ENCODE measurements at places on chromosomes 7 and 10.

GRCh38 chr7:24720283-24720682 is 37.0 kb downstream of the GSDME start:
- DNase-seq: no peak

DNA sequence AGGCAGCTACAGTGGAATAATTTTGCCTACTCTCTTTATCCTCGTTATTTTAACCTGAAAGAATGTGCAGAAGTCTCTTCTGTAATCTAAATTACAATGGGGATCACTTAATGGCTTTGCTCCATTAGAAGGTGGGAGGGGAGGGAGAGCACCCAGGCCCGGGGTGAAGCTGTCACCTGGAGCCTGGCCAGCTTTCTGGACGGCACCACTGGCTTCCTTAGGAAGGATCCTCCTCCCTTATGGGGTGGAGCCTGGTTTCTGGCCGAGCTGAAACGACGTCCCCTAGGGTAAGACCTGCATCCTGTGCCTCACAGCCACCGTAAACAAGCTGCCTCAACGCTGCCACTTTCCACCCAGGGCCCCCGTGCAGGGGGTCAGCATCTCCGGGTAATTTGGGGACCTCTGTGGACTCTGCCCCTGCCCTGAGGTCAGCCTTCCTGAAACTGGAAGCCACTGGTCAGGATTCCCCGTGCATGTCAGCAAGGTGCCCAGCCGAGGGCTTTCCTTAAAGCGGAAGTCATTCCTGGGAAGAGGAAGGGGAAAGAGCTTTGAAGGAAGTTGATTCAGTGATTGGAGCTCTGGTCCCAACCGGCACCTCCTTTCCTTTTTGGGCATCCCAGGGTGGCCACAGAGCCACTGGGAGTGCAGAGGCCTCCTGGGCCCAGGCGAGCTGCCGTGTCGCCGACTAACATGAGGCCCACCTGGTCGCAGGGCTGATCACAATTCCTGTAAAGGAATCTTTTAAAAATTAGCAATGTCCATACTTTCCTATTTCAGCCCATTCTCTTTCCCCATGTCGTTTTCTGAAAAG is 569.1 kb downstream of the DNAJB6 start:
- DNase-seq: no peak

- DNase-seq: no peak
Measured at GRCh38 chr7:69811476-69812308, 213.4 kb downstream of the AUTS2 start.

DNA sequence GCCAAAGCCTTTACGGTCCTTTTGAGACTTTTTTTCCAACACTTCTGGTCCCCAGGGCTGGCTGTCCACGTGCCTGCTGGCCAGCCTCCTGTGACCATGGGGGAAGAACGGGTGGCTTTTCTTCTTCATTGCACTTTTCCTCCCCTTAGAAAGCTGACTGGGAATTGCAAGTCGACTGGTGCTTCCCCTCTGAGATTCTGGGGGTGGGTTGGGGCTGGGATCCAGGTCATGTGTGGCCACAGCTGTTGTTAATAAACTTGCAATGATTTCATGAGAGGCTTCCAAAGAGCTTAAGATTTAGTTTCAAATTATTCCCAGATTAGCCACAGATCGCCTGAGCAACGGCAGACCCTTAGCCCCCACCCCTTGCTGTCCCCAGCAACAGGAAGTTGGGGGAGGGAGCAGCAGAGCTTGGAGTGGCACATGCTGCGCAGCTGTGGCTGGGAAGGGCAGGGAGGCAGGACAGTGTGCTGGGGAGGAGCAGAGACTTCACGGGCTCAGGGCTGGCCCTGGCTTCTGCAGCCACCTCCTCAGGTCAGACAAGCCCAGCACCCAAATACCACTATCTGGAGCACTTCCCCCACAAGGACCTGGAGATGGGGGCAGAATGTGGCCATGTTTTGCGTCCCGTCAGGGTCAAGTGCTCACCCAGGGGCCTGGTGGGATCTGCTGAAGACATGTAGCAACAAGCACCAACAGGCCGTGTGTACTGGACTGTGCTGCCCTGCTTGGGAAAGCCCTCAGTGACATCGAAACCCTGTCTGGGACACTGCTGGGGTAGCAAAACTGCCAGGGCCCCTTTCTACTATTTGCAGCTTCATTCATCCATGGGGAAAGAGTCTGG is 147.1 kb downstream of the RNF216 start:
- DNase-seq: peak; percentile 40

GRCh38 chr7:47513741-47514241 is 68.1 kb downstream of the TNS3 start:
- DNase-seq: no peak

- peak; percentile 29 for DNase-seq
Measured at GRCh38 chr10:96840841-96841518, 8.9 kb downstream of the LCOR start.

- no peak for DNase-seq
Measured at GRCh38 chr7:47688311-47689100, 106.6 kb upstream of the TNS3 start.

- no peak for DNase-seq
Measured at GRCh38 chr7:135723411-135723810, 4.6 kb downstream of the SLC13A4 start.

DNA sequence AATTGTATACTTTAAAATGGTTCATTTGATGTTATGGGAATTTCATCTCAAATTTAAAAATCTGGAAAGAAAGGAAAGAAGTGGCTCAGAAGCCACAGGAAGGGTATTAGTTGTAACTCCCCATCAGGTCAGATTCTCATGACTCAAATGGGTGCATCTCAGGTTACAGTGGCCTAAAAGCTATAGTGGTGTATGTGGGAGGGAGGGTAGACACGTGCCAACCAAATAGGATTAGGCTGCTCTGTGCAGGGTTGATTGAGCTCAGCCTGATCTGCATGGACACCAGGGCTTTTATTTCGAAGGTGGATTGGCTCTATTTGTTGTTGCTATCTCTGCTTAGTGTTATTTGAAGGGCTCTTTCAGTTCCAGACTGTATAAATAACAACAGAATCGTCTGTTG is 121.5 kb upstream of the PRR15 start:
- no peak for DNase-seq

DNA sequence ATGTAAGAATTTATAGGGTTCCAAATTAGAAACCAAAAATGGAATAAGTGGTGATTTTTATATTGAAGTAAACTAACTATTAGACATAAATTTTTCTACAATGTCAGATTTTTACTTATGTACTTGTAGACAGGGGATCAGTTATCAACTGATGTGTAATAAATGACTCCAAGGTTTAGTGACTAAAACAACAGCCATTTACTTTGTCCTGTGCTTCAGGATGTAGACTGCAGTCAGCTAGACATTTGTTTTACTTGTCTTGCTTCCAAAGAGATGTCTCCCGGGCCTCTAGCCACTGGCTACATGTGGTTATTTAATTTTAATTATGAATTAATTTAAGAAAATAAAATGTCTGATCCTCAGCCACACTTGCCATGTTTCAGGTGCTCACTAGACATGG is 249.7 kb upstream of the IGFBP3 start:
- DNase-seq: no peak

GRCh38 chr10:77027141-77027540 is 610.5 kb downstream of the KCNMA1 start:
- no peak for DNase-seq

- peak; percentile 18 for DNase-seq
Measured at GRCh38 chr10:62534031-62534430, 159.9 kb downstream of the ZNF365 start.

DNA sequence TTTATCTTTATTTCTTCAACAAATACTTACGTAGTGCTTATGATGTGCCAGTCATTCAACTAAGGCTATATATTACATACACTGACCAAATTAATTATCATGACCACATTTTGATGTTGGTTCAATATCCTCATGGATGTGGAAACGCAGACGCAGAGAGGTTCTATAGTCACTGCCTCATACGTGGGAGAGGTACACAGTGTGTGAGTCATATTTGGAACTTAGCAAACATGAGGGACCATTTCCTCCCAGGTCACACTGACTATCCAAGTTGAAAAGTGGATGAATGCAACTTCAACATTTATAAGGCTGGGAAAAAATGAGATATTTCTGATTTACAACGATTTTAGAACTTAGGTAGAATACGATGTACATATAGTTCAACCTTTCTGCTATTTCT is 113.6 kb downstream of the PRLHR start:
- DNase-seq: no peak

- DNase-seq: no peak
Measured at GRCh38 chr10:111996103-111996502, 187.5 kb downstream of the GPAM start.

DNA sequence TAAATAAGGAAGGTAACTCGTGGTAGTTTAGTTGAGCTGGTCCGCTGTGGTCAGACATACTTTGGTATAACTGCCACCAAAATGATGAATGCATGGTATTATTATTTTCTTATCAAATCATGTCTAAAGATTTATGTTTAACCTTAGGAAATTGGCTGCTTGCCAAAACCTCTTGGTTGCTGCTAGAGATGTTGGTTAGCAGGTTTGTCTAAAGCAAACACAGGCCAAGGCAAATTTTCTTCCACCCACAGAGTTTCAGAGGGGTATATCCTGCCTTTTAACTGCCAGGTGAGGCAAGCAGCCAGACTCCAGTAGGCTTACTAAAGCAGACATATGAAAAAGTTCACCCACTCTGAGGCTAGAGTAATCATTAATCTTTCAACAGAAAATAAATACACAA is 101.4 kb downstream of the SEMA3E start:
- no peak for DNase-seq

DNA sequence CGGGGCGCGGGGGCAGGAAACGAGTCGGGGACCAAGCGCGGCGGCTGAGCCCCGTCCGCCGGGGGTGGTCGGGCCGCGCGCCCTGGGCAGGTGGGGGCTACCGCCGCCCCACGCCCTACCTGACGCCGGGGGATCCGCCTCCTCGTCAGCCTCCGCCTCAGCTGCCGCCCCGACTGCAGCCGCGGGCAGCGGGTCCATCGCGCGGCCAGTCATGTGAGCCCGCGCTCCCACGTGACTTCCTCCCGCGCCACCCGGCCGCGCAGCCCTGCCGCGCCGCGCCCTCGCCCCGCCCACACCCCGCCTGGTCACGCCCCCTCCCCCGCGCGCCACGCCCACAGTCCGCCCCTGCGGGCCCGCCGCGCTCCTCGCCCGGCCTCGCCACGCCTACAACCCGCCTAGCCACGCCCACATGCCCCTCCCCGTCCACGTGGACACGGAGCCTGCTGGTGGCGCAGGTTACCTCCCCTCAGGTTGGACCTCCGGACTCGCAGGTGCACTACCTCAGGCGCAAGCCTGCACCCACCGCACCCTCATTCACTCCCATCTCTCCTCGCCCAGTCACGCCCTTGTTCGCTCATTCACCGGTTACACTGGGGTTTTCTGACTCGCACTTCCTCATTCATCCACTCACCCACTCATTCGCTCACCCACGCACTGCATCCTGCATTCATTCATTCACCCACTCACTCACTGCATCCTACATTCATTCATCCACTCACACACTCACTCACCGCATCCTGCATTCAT is at the start of gene SNX8:
TSS of gene SNX8 (minus strand) at position 233 of the 747 bp plus-strand sequence. CDS start at position 213, 20 bp downstream.
- DNase-seq: peak; percentile 94

GRCh38 chr10:46325021-46325420 is 38.2 kb downstream of the ANTXRL start:
- DNase-seq: no peak

- DNase-seq: no peak
Measured at GRCh38 chr10:15719049-15719898, 448 bp downstream of the ITGA8 start.

DNA sequence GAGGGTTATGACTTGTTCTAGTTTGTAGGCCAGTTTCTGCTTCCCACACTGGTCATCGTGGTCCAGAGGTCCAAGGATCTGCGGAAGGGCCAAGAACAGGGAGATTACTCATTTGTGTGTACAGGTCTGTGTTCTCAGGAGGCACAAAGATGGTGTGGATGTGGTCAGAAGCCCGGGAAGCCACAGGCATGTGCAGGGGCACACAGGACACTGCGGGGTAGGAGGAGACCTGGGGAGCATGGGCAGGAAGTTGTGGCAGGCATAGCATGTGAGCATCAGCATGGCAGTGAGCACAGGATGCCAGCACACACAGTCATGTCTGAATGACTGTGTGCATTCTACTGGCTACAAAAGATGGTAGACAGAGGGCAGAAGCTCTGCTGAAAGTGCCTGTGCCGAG is 445.8 kb downstream of the PLXNA4 start:
- no peak for DNase-seq

DNA sequence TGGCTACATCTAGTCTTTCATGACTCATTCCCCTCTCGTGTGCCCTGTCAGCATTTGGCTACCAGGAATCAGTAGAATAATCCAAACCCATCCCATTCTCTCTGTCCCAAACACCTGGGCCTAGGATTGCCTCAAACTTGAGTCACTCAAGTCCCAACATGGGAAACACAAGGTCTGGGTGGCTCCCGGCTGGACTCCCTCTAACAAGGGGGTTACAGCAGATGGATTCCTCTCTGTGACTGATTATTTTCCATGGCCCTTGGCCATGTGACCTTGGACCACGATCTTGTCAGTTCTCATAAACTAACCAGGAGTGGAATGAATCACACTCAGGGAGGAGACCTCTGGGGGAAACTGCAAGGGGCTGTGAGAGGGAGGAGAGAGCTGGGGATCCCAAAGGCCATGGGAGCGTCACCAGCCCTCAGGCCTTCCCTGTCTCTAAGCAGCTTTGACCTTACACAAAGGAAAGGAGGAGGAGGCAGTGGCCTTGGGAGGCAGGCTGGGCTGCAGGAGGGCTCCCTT is 533.1 kb downstream of the KCNMA1 start:
- no peak for DNase-seq

DNA sequence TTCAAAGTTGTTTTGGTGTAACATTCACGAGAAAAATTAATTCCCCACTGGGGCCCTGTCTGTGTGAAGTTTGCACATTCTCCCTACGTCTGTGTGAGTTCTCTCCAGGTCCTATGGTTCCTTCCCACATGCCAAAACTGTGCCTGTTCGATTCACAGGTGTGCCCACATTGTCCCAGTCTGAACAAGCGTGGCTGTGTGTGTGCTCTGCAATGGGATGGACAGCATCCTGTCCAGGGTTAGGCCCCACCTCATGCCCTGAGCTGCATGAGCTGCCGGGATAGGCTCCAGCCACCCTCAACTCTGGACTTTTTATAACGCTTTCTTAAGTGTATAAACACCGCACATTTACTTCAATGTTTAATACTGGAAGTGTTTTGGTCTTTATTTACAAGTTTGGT is 55.4 kb downstream of the ARHGAP21 start:
- DNase-seq: no peak

- peak; percentile 55 for DNase-seq
Measured at GRCh38 chr7:114081606-114082425, 163.0 kb upstream of the PPP1R3A start.

- no peak for DNase-seq
Measured at GRCh38 chr7:131444683-131445082, 111.7 kb downstream of the PODXL start.

GRCh38 chr10:16611037-16611436 is 89.4 kb upstream of the C1QL3 start:
- no peak for DNase-seq

GRCh38 chr7:64775289-64775688 is 18.9 kb upstream of the ZNF138 start:
- no peak for DNase-seq

DNA sequence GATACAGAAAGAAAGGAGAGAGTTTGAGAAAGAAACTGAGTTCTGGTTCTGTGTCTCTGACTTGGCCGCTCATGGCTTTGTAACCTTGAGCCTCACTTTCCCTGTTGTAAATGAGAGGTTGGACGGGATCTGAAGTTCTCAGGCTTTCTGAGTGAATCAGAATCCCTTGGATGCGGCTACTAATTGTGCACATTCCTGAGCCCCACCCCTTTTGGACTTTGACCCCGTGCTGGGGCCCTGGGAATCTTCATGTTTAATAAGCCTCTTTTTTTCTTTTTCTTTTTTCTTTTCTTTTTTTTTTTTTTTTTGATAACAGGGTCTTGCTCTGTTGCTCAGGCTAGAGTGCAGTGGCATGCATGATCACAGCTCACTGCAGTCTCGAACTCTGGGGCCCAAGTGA is 26.9 kb downstream of the SLC25A28 start:
- no peak for DNase-seq
